Common myeloid progenitor, CD34-positive (primary cell): ENCODE measurements at places on chromosomes 5 and 9.

- DNase-seq, result no peak
These were observed 91.0 kb upstream of the COL5A1 start for GRCh38 chr9:134550584-134550983.

GRCh38 chr5:30804739-30805505 is 388.6 kb upstream of the CDH6 start:
- peak; percentile 21 for DNase-seq

- DNase-seq, result no peak
These were observed 3.0 kb downstream of the NKX2-5 start for GRCh38 chr5:173231996-173232498.

DNA sequence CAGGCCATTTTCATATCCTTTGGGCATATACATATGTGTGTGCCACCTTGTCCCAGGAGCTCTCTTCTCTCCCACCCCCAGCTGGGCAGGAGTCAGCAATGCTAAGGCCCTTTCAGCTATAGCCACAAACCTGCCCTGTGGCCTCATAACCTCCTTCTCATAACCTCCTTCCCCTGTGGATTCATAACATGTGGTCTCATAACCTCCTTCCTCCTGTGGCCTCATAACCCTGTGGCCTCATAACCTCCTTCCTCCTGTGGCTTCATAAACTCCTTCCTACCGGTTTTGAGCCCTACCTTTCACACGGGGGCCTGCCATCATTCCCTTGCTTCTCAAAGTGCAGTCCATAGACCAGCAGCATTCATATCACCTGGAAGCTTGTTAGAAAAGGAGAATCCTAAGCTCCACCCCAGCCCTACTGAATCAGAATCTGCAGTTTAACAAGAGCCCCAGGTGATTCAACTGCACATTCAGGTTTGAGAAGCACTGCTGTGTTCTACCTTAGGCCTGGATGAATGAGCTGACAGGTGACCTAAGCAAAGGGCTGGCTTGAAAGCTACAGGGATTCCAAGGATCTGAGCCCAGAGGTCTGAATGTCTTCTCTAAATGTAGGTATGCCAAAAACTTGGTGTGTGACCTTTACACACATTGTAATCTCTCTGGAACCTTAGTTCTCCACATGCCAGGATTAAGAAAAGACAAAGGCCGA is 41.9 kb upstream of the PLPP6 start:
- peak; percentile 62 for DNase-seq

DNA sequence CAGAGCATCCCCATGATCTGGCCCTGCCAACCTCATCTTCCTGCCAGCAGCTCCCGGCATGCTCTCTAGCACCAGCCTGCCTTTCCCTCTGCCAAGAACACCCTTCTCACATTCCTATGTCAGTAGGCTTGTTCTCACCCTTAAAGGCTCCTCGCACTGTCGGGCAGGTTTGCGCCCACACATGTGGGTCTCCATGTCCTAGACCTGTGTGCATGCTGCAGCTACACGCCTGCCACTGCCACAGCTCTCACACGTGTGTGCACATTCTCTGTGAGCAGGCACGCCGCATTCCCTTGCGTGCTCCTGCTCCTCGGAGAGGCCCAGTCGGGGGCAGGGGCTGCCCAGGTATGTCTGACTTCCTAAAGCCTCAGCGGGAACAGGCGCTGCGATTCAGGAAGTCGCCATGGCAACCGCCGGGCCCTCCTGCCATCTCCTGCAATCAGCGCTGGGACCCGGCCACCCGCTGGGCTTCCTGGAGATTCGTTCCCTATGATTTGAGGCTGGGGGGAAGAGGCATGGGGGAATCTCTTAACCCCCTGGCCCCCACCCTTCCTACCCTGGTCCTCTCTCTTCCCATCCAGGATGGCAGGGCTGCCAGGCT is 28.1 kb downstream of the NDUFA8 start:
- no peak for DNase-seq

DNA sequence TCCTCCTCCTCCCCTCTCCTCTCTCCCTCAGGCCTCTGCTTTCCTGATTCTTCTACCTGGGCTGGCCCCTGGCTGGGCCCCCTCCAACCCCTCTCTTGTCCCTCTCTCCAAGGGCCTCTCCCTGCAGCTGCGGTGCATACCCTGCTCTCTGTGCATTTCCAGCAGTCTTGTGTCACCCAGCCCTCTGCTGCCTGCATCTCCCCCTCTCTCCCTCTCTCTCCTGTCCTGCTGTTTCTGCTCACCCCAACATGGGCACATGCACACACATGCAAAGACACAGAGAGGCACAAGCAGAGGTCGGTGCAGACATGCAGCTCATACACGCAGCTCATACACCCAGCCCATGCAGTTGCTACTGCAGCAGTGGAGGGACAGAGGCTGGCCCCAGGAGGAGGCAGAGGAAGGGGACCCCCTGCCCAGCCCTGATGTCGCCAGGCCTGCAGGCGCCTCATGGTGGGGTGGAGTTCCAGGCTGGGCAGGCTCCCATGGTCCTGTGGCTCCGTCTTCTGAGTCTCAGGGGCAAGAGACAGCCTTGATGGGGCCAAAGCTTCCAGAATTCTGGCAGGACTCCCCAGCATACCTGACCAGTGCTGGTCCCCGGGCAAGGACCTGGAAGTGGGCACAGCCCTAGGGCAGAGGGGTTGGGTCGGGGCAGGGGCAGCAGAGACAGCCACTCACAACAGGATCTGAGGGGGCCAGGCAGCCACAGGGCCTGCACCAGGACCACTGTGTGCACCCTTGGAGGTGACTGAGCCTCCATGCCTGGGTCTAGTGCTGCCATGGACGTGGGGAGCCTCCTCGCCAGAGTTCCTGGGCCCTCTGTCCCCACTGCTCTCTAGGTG is 216.9 kb downstream of the C9orf50 start:
- DNase-seq, result no peak

DNA sequence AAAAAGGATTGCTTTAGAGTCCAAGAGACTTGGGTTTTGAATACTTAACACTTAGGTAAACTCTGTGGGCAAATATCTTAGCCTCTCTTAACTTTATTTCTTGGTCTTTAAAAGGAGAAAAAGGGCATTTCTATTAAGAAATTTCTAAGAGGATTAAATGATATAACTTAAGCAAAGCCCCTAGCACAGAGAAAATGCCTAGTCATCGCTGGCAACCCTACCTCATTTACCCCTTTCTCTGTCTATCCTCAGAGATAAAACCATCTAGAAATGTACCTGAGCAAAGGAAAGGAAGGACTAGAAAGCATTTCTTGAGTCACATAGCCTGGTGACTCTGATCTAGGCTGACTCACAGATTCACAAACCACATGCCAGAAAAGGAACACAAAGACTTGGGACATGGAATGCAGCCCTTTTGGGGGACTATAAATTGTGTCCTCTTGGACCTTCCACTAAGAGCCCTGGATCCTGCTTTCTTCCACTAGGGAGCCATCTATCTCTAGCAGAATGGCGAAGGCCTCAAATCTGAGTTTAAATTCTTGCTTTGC is 120.6 kb downstream of the FOXD1 start:
- no peak for DNase-seq

- no peak for DNase-seq
These were observed 4.9 kb downstream of the PDCD1LG2 start for GRCh38 chr9:5515261-5515650.

DNA sequence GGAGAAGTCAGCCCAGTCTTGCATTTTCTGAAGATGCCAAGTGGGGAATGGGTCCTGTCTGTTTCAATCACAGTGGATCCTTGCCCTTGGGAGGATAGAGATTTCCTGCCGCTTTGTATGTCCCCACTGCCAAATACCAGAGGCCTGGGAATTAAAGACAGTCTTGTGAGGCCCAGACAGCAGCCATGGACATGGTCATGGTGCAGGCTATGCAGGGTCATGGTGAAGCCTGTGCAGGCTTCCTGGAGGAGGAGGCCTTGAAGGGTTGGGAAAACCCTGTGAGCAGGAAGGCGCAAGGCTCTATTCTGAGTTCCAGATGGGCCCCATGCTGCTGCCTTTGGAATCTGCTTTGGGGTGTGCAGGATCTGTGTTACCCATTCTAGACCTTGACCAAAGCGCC is 57.3 kb upstream of the PITX1 start:
- DNase-seq, result no peak

DNA sequence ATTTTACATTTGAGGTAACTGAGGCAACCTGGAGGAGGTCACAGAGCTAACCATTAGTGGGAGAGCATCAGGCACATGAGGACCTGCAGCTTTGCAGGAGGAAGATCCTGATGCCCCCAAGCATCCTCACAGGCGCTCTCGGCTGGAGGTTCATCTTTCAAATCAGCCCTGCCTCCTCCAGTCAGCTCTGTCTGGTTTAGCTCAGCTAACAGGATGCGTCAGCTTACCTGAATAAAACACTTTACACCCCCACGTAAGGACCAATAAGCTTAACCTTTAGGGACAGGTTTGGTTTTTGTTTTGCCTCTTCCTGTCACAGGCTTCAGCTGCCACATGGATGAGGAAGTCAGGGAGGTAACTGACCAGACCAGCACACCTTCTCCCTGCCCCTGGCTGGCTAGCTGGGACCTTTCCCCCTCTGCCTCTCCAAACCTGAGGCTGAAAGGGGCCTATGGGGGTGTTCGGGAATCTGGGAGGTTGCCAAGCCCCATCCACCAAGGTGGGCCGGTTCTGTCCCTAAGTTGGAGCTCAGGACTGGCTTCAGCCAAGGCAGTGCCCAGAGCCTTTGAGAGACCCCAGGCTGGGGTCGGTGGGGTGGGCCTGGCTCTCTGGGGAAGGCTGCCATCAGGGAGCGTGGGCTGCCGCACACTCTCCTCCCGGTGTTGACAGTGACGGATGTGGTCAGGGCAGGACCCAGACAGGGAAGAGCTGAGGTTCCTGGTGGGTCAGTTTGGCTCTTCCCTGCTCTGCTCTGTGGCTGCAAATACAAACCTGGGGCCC is 20.0 kb upstream of the FCN1 start:
- DNase-seq, result no peak

GRCh38 chr5:83374547-83374946 is 97.0 kb upstream of the VCAN start:
- DNase-seq, result no peak

- DNase-seq, result no peak
These were observed 449.3 kb downstream of the PRR16 start for GRCh38 chr5:120913396-120913795.

- no peak for DNase-seq
These were observed 1.2 kb downstream of the F2RL1 start for GRCh38 chr5:76819851-76820525.

DNA sequence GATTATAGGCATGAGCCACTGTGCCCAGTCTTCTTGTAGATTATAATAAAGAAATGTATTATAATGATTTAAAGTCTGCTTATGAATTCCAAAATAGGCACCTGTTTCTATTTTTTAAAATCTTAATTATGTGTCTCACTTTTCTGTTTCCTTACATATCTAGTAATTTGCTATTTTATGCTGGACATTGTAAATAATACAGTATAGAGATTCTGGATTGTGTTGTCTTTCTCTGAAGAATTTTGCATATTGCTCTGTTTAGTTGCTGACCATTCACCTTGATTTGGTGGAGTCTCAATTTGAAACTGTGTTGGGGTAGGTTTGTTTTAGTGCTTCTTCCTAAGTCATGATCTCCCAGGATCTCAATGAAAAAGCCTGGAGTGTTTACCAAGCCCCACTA is 102.8 kb downstream of the C9orf50 start:
- no peak for DNase-seq

- DNase-seq, result no peak
These were observed 11.1 kb downstream of the PRRC2B start for GRCh38 chr9:131404987-131405386.

DNA sequence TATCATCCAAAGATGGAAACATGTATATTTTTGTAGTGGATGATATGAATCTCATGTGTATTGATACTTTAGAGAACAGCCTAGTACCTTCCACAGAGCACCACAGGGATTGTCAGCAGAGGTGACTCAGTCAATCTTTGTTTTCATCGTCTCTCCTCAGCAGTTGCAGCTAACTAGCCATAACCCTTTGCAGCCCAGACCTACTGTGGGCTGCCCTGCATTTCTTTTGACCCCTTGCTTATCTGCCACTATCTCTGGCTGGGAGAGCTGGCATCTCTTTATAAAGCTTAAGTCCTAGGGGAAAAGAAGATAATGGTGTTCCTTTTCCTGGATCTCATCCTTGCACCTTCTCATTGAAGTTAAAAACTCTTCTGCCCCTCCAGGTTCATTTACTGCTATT is 28.7 kb downstream of the HMGCR start:
- DNase-seq, result no peak

DNA sequence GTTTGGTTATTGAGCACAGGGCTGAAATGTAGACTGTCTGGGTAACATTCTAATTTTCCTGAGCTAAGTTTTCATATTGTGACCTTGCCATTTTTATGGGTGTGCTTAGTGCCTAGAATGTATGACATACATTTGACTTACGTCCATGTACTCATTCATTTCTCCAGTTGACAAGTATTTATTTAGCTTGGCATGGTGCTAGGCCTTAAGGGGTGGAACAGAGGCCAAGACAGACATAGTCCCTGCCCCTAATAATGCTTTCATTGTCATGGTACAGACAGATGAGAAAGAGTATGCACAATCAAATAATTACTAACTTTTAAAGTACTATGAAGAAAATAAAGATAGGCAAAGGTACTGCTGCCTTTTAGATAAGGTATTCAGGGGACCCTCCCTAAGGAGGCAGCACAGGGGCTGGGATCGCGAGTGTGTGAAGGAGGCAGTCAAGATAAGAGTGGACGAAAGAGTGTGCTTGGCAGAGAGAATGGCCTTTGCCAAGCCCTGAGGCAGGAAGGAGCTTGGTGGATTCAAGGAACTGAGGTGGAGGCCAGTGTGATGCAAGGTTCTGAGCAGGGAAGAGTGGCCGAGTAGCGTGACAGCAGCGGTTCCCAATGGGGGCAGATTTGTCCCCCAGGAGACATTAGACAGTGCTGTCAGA is 128.0 kb downstream of the PIP5K1B start:
- no peak for DNase-seq

DNA sequence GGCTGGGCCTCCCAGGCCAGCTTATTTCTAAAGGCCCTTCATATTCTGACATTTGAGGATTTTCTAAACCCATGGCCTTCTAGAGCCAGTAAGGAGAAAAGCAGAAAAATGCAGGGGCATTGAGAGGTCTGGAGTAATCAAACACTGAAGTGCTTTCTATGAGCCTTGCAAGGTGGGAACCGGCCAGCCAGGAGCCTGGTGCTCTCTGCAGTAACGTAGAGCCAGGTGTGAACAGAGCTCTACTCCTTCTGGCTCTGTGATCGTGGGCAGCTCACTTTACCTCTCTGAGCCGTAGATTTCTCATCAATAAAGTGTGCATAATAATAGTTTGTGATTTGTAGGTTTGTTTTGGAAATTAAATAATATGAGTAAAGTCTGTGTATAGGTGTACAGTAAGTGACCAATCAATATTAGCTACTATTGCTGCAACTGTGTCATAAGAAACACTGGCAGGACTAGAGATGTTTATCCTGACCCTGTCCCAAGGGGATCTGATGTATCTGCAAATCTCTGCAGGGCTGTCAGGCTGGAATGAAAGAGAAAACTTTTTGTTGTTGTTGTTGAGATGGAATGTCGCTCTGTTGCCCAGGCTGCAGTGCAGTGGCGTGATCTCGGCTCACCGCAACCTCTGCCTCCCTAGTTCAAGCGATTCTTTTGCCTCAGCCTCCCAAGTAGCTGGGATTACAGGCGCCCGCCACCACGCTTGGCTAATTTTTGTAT is 2.7 kb downstream of the SYNPO start:
- no peak for DNase-seq
